ENCODE measurements at places on chromosomes 5 and 9.

DNA sequence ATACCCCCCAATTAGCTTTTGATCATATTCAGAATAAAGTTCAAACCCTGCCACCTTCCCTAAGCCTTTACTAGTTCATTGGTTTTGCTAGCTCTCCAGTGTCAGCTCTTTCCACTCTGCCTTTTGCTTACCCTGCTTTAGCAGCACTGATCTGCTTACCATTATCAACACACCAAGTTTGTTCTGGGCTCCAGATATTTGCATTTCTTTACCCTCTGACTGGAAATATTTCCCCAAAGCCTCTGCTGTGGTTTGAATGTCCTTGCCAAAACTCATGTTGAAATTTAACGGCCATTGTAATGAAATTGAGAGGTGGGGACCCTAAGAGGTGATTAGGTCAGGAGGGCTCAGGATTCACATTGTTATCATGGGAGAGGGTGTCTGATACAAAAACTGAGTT, 99.5 kb downstream of the GCNT1 start:
- DNase-seq = no peak

GRCh38 chr9:114122136-114123027, 23.3 kb upstream of the KIF12 start:
- no peak for DNase-seq

GRCh38 chr5:138466900-138467710, 1.8 kb downstream of the EGR1 start:
- DNase-seq = no peak

GRCh38 chr5:135222771-135223170, 176.3 kb downstream of the MACROH2A1 start:
- no peak for DNase-seq

- no peak for DNase-seq
Measured at GRCh38 chr5:167912941-167913665, 378.3 kb upstream of the WWC1 start.

- DNase-seq = no peak
Measured at GRCh38 chr5:5179597-5179996, 39.5 kb downstream of the ADAMTS16 start.

GRCh38 chr9:34246453-34246852, 67.6 kb downstream of the UBAP1 start:
- DNase-seq = no peak

GRCh38 chr9:133371261-133371711, 4.6 kb downstream of the SURF4 start:
- no peak for DNase-seq

DNA sequence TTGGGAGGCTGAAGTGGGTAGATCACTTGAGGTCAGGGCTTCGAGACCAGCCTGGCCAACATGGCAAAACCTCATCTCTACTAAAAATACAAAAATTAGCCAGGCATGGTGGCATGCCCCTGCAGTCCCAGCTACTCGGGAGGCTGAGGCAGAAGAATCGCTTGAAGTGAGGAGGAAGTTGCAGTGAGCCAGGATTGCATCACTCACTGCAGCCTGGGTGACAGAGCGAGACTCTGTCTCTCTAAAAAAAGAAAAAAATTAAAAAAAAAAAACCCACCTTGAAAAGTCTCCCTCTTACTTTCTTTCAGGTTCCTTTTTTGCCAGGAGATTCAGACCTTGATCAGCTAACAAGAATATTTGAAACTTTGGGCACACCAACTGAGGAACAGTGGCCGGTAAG, 34.2 kb downstream of the CDK7 start:
- DNase-seq = no peak

GRCh38 chr5:179192185-179192890, 132.2 kb downstream of the ZNF354C start:
- DNase-seq = no peak

- DNase-seq = no peak
Measured at GRCh38 chr5:137937994-137938750, 48.9 kb downstream of the PKD2L2 start.

- DNase-seq = no peak
Measured at GRCh38 chr9:91775011-91775707, 174.9 kb downstream of the ROR2 start.

DNA sequence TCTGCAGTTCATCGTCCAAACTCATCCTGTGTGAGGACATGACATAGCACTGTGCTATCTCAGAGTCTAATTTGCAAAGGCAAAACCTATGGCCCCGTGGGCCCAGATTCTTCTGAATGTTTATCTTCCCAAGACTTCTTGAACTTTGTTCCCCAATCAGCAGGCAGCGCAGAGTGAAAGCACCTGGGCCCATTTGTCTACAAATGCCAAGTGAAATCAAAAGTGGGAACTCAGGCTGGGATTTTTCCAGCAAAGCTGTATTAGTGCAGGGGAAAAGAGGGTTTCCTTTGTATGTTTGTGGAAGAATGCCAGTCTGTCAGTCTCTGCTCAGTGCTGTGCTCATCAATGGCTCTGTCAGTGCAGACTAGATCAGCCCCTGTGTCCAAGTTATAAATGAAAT, 55.8 kb downstream of the FOXD1 start:
- no peak for DNase-seq

- DNase-seq = no peak
Measured at GRCh38 chr9:33103501-33104281, 27.2 kb upstream of the SMU1 start.

DNA sequence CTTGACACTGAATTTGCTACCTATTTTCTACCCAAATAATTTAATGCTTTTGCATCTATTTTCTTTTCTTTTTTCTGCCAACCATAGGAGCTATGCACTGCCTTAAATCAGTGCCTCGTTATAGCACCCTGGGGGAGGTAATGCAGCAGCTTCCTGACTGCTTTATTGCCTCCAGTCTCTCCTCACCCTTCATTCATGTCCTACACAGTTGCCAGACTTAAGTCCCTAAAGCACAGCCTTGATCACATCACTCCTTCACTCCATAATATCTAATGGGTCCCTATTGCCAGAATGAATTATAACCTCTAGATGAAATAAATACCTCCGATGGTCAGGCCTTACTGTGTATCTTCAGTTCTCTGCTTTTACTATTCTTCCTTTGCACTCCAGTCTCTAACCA, 211.2 kb upstream of the GLRA1 start:
- DNase-seq = no peak

GRCh38 chr9:107970726-107971125, 481.2 kb upstream of the KLF4 start:
- DNase-seq = no peak

DNA sequence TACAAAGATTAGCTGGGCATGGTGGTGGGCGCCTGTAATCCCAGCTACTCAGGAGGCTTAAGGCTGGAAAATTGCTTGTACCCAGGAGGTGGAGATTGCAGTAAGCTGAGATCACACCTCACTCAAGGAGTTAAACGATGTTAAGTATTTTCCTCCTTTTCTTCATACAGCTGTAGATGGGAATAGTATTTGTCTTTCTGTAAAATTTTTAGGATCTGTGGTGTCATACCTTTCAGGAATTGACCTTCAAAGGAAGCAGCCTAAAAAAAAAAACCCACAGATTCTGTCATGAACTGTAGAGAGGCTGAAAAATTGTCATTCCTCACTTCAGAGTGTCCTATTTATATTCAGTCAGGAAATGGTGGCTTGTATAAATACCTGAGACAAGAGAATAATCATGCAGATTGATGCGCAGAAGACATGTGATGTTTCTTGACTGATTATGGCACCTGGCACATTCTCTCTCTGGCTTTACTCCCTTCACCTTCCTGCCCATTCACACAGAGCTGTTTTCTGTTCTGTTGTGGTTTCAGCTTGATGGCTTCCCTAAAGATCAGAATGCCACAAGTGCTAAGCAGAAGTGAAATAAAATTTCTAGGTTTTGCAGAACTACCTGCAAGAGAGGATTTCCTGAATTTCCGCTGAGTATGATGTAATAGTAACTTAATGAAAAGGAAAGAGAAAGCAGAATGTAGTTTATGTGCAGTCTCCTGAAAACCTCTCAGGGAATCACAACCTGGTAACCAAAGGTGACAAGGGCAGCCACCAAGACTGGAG, 3.8 kb downstream of the IFNA1 start:
- DNase-seq = no peak

DNA sequence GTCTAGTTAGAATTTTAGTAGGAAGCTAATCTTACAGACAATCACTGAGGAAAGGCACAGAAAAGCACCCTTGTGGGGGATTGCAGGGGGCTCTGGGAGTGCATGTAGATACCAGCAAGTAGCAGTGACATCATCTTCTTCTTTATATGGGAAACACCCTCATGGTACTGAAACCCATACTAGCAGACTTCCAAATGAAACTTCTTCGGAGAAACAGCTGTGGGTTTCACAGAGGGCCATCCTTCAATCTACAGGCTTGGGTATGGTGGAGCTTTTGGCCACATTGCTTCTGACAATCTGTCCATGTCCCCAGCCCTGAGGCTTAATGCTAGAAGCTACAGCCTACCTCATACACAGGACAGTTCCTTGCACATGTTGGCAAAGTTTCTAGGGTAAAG, 165.2 kb upstream of the NFIB start:
- no peak for DNase-seq

- no peak for DNase-seq
Measured at GRCh38 chr5:72841756-72842535, 25.5 kb downstream of the TNPO1 start.

DNA sequence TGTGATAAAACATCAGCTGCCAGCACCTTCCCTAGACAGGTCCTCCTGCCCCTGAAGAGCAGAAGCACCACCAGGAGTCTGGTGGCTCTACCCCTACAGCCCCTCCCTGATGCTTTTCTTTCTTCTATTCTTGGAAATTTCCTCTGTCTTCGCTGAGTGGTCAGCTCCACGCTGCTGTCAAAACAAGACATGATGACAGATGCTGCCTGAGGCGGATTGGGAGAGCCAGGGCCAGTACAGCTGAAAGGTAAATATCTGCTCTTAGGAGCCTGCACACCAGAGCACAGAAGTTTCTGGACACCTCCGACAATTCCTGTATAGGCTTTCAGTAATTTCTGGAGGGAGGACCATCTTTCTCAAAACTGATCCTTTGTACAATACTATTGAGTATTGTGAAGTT, 4.7 kb upstream of the OR1Q1 start:
- DNase-seq = no peak

DNA sequence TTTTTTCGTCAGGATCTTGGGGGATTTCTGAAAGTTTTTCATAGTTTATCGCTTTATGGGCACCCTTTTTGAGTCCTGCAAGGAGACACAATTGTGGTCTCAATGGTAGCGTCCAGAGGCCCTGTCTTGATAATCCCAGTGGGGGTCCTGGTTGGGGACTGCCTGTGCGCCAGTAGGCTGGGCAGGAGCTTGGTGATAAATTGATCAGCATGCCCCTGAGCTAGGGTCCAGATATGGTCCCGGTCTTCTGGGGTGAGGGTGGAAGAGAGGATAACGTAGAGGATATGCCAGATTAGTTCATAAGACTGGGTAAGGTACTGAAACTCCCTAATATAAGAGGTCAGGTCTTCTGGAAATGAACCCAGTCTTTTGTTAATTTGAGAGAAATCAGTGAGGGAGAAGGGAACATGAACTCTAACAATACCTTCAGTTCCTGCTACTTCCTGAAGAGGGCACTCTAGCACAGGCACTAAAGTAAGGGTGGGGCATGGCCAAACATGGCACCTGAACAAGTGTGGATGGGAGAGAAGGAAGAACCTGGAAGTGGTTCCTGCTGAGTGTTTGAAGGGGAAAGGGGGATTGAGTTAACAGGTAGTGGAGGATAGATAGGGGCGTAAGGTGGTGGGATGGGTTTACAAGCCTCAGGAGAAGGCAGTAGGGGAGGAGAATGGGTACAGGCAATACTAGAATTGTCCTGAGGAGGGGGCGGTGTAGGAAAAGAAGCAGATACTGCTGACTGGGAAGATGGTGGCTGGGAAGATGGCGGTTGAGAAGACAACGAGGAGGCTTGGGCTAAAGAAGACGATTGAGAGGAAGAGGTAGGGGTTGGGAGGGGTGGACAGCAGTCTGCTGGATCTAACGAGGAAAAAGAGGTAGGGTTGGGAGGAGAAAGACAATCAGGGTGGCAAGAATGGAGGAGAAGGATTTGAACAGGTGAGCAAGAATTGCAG, 33.8 kb upstream of the ANXA2R start:
- no peak for DNase-seq

DNA sequence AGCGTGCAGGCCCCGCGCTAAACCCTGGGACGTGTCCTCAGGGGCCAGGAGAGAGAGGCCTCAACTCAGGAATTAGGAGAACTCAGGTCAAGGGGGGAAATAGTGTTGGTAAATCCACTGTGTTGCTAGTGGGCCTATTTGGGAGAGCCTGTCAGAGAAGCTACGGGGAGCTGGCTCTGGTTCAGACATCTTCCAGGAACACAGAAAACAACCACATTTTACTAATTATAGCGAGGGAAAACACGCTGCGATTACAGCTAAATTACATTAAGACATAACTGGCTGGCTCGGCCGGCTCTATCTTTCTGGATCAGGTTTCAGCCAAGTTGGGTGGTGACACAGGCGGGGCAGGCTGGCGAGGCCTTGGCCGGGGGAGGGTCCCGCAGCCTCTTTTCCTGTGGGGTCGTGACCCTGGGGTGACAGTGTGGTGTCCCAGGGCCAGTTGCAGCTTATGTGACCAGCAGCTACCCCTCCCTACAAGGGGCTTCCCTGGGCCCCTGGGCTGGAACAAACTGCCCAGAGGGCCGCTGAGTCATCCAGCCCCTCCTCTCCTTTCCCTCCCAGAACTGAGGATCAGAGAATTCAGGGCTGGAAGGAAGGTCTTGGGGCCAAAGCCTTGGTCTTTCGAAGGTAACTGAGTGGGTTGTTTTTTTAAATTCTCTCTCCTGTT, 75.1 kb downstream of the FGF18 start:
- DNase-seq = no peak

DNA sequence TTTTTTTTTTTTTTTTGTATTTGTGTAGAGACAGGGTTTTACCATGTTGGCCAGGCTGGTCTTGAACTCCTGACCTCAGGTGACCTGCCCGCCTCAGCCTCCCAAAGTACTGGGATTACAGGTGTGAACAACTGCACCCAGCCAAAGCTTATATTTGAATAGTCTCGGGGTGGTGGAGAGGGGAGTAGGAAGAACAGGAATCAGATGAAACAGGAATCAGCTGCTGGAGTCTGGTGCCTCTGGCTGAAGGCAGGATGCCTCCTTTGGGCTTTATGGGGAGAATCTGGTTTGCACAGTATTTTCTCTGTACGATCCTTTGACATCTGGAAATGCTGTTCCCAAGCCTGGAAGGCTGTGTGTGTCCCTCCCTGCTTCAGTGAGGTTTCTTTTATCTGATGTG, 10.9 kb downstream of the C5orf52 start:
- DNase-seq = no peak

- DNase-seq = no peak
Measured at GRCh38 chr5:175922192-175922885, 45.8 kb downstream of the THOC3 start.

DNA sequence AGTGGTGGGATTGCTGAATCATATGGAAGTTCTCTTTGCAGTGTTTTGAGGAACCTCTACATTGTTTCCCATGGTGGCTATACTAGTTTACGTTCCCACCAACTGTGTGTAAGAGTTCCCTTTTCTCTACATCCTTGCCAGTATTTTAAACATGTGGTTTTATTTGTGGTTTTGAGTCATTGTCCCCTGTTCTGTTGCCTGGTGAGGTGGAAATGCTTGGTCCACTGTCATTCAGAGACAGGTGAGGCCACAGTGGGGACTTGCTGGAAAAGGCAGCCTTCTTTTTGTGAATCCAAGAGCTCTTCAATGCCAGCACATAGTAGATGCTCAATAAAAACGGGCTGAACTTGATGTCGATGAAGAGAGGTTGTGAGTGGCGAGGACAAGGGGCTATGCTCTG, 44.2 kb downstream of the SH3PXD2B start:
- DNase-seq = no peak
